ENCODE measurements at places on chromosomes 3 and 15.

- no peak for DNase-seq
These were observed 10.0 kb downstream of the FAM107A start for GRCh38 chr3:58567251-58567515.

- DNase-seq: no peak
These were observed 66.0 kb downstream of the PLD1 start for GRCh38 chr3:171744158-171744741.

- no peak for DNase-seq
These were observed 48.5 kb downstream of the RLBP1 start for GRCh38 chr15:89172921-89173320.

DNA sequence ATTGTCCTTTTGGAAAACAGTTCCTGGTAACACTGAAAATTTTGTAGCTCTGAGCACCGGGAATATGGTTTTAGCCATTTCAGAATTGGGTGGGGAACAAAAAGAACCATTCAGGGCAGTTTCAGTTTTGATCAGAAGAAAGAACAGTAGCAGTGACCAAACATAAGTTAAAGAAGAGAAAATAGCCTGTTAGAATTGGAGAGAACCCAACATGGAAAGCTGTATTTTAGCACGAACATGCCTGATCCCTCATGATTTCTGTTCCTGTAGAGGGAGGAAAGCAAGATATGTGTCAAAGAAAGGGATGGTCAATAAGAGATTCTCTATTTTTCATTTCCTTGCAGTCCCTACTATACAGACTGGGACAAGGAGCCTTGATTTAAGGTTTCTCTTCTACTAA lies 119.9 kb downstream of the ALDH1A2 start:
- no peak for DNase-seq

DNA sequence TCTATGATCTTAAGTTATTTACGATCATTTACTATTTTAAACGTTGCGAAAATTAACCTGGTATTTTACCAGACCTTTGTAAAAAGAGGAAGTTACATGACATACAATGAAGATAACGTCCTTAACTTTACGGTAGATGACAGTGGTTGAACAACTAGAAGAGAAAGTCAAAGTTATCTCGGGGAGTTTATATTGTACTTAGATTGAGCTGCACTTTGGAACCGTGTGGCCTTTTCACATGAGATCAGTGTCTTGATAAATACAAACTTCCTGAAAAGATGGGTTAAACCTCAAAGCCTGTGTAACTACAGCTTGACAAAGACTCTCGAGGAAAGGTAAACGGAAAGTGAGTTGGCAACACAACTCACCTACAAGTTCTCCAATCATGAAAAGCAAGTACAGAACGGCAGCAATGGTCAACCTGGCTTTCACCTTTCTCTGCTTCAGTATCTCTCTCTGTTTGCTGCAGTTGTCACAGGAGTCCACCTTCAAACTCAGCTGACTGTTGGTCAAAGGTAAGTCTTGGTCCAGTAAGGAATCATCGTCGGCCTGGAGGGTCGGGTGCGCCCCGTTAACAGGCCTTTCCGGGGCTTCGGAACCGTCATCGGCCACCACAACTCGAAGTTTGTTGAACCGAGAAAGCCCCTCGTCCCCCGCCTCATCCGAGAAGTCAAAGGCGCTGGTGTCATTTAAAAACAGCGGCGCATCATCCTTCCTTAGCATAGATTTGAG lies 793 bp downstream of the SLC30A4 start:
- DNase-seq: peak; percentile 4

DNA sequence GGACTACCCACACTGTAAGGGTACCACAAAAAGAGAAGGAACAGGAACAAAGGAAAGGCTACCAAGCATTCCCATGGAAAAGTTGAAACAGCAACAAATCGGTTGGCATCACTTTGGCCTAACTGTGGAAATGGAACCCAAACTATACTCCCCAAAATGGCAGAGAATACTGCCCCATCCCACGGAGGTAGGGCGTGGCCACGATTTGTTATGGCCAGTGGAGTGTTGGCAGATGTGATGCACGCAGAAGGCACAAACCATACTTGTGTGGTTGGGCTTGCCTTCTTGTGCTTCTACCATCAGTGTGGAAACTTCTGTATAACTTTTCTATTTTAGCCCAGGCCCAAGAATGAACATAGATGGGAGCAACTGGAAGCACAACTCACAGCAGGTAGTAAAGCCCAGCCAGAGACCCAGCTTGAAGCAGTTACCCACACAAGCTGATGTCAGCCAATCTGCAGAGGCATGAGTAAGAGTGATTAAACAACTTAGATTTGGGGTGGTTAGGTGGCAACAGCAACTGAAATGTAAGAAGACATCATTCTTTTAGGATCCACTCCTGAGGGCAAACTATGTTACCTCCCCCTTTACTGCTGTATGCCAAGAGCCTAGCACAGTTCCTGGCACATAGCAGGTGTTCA lies 64.1 kb downstream of the BTD start:
- no peak for DNase-seq

GRCh38 chr15:77251662-77252061 lies 168.2 kb downstream of the PEAK1 start:
- DNase-seq: peak; percentile 74

- no peak for DNase-seq
These were observed 380.2 kb downstream of the TIGIT start for GRCh38 chr3:114674036-114674435.

DNA sequence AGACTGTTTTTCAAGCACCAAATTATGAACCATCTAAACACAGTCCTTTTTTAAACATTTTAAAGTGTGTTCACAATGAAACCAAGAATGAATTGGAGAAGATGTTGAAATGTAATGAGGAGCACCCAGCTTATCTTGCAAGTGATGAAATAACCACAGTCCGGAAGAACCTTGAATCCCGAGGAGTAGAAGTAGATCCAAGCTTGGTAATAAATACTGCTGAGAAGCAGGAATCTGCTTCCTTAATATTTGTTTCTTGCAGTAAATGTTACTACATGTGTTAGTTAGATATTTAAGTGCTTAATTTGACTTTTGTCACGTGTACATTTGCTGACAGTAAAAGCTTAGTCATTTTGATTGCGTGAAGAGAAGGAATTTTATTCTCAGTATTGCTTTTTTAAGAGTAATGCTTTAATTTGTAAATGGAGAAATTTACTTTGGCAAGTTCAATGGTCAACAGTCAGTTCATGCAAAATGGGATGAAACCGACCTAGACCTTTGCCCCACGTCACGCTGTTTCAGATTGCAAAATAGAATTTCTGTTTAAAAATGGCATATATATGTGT lies 69.8 kb downstream of the OPA1 start:
- DNase-seq: no peak

All from GM23338 (cell line).